Germinal center (tissue), 1 donor: ENCODE measurements at places on chromosomes 5 and 9.
A peak's percentile ranks its signal among the peaks of the same experiment; 100 is the strongest.

GRCh38 chr5:79484731-79485130, 29.2 kb downstream of the HOMER1 start:
- DNase-seq = no peak

DNA sequence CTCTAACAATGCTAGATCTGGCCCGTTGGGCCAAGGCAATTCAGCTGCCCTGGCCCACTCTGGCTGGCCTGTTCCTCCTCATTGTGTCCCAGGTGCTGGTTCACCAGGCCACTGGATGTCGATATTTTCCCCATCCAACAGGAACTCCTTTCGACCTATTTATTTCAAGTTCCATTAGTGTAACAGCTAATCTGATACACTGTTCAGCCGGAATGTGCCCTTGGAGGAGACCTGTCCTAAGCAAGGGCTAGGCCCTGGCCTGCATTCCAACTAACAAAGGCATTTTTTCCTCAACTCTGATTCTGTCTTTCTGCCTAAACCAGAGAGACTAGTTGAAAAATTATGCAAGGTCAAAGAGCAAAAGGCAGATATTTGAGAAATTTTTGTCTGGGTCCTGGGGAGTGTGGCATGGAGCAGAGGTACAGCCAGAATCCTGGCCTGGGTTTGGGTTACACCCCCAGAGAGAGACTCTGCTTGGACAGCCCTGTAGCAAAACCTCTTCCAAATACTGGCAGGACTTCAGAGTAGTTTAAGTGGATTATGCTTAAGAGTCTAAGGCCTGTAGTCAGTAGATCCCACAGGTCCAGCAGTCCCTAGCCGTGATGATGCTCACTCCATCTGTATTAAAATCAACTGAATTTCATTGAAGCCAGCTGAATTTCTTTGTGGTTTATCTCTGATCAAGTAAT, 36.1 kb downstream of the MARCHF11 start:
- DNase-seq = no peak

DNA sequence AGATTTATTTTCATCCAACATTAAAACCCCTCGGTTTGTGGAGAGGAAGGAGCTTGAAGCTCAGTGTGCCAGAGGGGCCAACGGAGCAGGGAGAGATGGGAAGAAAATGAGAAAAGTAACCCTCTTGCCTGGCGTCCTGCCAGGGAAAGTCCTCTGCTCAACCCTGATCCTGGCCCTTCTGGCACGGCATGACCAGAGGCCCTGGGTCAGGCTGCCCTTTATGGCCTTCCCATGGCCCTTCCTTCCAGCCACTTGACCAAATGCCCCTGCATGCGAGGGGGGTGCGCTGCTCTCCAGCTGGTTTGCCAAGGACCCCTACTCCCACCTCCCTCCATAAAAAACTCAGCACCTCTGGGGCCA, 43.8 kb downstream of the SPRY4 start:
- DNase-seq = no peak

DNA sequence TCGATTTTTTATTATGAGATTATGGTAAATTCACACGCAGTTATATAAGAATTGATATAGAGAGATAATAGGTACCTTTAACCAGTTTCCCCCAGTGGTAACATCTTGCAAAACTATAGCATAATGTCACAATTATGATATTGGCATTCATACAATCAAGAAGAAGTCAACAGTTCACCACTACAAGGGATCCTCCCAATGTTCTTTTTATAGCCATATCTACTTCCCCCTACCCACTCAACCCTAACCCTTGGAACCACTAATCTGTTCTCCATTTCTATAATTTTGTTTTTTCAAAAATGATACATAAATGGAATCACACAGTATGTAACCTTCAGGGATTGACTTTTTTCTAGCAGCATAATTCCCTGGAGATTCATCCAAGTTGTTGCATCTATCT, 9.8 kb downstream of the ACTL7B start:
- DNase-seq = no peak

DNA sequence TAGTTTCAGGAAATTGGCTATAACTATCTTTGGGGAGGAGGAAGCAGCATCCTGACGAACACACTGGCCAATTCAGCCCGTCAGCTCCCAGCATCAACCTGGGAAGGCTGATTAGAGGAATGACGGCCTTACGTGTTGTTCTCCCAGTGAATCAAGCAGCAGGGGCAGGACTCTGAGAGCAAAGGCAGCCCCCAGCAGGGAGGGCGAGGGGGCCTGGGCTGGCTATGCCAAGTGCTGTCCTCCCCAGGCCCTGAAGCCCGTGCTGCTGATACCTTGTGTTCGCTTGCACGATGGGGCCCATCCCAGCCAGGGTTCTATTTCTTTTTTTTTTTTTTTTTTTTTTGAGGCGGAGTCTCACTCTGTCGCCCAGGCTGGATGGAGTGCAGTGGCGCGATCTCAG, 254.1 kb downstream of the FSTL4 start:
- no peak for DNase-seq

- no peak for DNase-seq
Measured at GRCh38 chr5:57383093-57383861, 99.3 kb downstream of the ACTBL2 start.

GRCh38 chr9:112863746-112864145, 26.9 kb downstream of the SLC46A2 start:
- no peak for DNase-seq

- no peak for DNase-seq
Measured at GRCh38 chr9:76756268-76756640, 8.0 kb upstream of the PCA3 start.

- no peak for DNase-seq
Measured at GRCh38 chr5:137280656-137281055, 218.5 kb downstream of the SPOCK1 start.

DNA sequence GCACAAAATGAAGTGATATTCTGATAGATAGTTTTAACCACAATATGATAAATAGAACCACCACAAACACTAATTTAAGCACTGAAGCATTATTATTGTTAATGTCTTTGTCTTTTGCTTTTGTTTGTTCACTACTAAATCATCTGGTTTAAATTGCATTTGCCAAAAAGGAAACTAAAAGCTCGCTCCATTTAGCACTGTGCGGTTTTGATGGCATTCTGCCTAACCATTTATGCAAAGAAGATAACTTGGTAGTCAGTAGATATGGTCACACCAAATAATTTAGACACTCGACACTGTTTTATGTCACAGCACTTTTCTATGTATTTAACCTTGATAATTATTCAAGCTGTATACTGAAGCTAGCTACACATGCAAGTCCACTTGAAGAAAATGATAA, 849.8 kb upstream of the CDH6 start:
- DNase-seq = no peak

DNA sequence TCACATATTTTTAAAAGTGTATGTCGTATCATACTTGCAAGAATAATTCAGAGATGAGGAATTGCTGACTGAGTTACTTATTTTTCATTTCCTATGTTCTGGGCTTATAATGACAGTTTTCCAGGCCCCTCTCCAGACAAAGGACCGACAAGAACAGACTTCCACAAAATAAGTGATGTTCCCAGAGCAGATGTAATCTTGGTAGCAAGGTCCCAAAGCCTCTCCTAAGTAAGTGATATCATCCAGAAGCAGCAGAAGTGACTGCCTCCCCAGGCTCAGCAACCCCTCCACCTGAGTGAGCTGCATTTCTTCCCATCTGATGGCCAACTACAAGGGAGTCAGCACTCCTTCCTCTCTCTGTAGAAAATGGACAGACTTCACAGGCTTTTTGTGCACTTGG, 57.1 kb downstream of the SEMA6A start:
- DNase-seq = no peak

DNA sequence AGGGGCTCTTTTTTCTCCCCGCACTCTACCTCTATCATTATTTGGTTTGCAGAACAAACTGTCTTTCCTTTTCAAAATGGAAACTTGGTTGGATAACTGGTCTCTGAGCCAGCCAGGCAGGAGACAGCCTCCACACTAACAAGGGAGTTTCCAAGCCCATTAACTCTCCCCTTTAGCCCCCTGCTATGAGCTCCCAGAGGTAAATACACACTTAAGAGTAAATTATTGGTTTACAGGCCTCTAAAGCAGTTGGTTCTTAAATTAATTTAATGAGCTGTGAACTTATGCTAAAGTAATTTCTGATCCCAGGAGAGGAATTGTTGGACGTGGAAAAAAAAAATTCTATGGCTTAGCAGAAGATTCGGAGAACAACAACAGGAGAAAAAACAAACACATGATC, 30.3 kb downstream of the EPB41L4A start:
- DNase-seq = no peak

GRCh38 chr5:59600998-59601397, 292.5 kb downstream of the PDE4D start:
- no peak for DNase-seq

- DNase-seq = no peak
Measured at GRCh38 chr9:111969061-111969460, 72.4 kb downstream of the UGCG start.

GRCh38 chr5:81779125-81779915, 28.4 kb upstream of the SSBP2 start:
- peak; percentile 28 for DNase-seq

- no peak for DNase-seq
Measured at GRCh38 chr5:174301848-174302625, 256.5 kb downstream of the NSG2 start.

GRCh38 chr9:126470241-126470993, 143.3 kb upstream of the LMX1B start:
- DNase-seq = no peak

DNA sequence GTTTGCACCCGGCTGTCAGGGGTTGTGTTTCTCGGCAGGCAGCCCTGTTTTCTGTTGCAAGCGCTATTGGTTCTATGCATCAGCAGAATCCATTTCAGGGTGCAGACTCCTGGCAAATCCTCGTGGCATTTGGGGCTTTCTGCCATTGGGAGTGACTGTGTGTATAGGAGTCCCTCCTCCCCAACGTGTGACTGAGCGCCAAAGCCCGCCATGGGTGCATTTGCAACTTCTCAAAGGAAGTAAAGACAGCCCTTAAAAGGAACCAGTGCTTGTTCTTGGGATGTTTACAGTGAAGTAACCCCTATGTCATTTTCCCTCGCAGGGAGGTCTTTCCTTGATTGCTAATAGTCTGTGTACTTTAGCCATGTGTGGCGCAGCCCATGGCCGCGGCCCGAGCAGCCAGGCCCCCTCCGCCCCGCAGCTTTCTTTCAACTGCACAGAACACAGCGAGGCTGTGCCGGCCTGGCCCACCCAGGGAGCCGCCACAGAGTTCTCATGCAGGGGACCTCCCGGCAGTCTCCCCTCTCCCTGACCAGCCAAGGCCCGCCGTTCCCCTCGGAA, 175.6 kb downstream of the HSD17B3 start:
- DNase-seq = no peak

- DNase-seq = no peak
Measured at GRCh38 chr5:127063257-127063913, 9.9 kb downstream of the C5orf63 start.

- DNase-seq = no peak
Measured at GRCh38 chr5:172769342-172769615, 1.7 kb downstream of the DUSP1 start.

- DNase-seq = no peak
Measured at GRCh38 chr9:132826131-132826530, 52.0 kb downstream of the AK8 start.

GRCh38 chr9:106796771-106797170, 66.2 kb upstream of the ZNF462 start:
- DNase-seq = no peak

DNA sequence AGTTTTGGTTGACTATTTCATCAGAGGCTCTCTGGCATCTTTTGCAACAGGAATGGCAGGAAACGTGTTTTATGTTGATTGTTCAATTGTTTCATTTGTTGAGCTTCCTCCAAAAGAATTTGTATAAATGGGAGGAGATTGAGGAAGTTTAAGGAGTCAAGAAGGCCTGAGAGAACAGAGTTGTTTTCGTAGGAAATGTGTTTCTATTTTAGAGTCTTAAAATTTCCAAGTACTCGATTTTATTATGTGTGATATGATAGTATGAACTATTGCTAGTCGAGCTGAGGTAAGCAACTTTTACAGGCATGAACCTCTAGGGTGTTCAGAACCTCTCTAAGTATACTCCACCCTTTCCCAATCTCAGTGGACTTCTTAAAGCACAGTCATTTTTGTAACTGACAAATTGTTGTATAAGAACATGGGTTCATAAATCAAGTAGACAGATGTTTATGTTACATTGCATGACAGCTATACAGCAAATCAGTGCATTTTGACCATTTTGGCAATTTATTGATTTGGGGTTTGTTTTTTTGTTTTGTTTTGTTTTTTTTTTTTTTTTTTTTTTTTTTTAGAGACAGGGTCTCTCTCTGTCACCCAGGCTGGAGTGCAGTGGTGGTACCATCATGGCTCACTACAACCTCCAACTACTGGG, 47.4 kb downstream of the POLK start:
- DNase-seq = no peak

GRCh38 chr5:169728-170094, 21.6 kb upstream of the LRRC14B start:
- DNase-seq = no peak

GRCh38 chr9:86263876-86264275, 4.4 kb upstream of the C9orf153 start:
- DNase-seq = no peak

GRCh38 chr9:22700171-22700570, 253.5 kb downstream of the DMRTA1 start:
- no peak for DNase-seq

DNA sequence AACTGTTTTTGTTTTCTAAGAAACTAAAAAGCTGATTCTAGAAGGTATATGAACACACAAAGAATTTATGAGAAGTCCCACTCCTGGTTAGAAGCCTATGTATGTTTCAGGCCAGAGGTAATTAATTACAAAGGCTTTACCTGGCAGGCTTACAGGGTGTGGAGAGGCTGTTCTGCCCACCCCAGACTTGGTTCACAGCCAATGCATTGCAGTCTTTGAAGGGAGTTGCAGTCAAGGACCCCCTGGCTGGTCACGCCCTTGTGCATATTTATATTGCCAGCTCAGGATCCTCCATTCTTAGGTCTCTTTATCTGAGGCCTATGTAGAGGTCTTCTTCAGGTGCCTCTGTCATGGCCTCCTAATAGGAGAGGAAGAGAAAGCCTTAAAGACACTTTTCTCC, 13.6 kb upstream of the PRSS3 start:
- DNase-seq = no peak

DNA sequence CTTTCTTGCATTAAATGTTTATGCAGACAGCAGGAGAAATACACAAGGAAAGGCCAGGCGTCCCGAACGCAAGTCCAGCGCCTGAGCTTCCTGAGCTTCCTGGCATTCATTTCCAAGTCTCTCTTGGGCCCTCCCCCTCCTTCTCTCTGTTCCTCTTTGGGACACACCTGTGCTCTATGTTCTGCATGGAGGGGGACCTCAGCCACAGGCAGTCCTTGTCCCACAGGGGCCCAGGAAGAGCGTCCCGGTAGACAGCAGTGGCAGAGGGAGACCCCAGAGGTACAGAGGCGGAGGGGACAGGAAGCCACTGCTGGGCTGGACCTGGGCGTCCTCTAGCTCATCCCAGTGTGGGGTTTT, 221.3 kb downstream of the C9orf50 start:
- no peak for DNase-seq

DNA sequence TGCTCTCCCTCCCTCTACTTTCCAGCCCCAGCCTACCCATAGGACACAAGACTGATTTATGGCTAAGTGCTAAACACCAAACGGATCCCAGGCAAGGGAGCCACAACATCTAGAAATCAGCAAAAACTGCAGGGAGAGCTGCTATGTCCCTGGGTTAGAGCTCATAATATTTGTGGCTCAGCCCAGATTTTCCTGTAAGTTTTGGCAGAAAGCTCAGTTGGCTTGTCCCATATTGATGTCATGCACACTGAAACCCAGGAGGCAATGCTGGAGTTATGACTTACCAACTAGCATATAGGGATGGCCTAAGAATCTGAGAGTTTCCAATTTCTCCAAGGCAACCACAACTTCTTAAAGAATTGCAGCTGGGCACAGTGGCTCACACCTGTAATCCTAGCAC, 44.7 kb upstream of the MYOT start:
- no peak for DNase-seq

- DNase-seq = no peak
Measured at GRCh38 chr9:35226651-35227050, 64.8 kb downstream of the UNC13B start.
